ENCODE measurements at places on chromosomes 6 and 20.

GRCh38 chr20:59441860-59442810 lies 141.7 kb downstream of the EDN3 start:
- no peak for DNase-seq

- no peak for DNase-seq
Measured at GRCh38 chr6:161268531-161269210, 5.2 kb downstream of the AGPAT4 start.

DNA sequence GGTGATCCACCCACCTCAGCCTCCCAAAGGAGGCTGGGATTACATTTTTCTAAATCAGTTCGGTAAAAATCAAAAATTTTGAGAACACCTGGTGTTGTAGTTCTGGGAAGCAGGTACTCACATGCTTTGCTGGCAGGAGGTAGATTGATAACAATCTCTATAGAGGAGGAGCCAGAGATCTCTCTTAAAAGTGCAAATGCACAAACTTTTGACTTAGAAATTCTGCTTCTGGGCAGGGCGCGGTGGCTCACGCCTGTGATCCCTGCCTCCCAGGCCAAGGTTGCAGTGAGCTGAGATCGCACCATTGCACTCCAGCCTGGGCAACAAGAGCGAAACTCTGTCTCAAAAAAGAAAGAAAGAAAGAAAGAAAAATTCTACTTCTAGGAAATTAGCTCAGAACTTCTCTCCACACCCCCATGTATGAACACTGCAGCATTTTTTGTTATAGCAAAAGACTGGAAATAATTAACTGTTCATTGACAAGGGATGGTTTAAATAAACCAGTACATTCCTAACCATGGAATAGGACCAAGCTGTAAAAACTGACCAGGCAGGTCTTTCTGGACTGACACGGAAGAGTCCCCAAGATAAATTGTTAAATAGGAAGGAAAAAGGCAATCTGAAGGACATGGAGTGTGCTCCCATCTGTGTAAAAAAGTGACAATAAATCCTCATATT lies 14.4 kb upstream of the TRIB3 start:
- DNase-seq = no peak

- DNase-seq = no peak
Measured at GRCh38 chr6:150537893-150538292, 61.8 kb upstream of the PLEKHG1 start.

DNA sequence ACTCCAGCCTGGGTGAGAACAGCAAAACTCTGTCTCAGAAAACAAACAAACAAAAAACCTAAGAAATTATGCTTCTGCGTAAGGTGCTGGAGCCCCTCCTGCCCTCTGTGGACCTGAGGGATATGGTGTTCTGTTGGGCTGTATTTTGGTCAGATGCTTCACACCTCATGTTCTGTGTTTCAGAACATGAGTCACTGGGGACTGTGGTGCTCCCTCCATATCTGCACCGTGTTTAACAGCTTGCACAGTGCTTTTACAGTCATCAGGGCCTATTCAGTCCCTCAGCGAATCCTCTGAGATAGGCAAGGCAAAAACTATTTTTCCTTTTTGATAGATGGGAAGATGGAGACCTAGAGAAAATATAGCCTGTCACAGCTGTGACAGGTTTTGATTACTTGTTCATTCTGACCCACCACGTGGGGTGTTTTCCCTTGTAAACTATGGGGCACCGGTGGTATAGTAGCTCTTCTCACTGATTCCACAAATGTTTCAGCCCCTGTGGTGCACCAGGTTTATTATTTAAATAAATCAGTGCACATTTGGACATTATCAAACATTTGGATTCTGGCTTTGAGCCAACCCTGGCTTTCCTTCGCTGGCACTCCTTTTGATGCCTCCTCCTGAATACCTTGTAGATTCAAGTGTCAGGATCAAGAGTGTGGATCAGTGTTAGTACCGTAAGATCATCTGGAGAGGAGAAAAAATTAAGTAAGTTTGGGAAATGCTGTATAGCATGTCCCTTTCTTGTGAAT lies 9.6 kb downstream of the TTPAL start:
- DNase-seq = no peak

DNA sequence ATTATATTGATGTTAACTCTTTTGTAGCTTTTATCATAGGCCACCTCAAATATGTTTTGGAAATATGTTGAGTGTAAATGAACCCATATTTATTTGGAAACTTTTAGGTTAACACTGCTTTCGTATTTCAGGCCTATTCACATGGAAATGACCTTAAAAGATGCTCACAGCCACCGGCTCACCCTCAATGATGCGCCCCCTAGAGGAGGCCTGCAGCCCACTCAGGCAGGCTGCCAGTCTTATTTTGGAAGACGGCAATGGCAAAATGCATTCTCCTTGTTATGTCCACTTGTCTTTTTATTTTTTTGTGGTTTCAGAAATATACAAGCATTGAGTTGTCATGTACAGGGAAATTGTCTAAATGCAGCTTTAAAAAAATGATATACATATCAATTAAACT lies 869.7 kb downstream of the PHF3 start:
- no peak for DNase-seq

GRCh38 chr6:16505711-16506357 lies 255.4 kb downstream of the ATXN1 start:
- no peak for DNase-seq

DNA sequence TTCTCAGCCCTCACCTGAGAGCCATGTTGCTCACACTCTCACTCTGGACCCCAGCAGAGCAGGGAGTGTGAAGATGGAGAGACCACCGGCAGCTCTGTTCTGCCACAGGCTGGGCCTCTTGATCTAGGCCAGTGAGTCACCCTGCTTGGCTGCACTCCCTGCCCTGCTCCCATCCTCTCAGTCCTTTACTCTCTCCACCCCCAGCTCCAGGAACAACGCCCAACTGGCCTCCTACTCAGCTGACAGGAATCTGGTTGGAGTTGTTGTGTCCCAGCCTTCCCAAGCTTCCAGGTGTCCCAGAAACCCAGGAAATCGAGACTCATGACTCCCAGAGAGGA lies at the start of gene PSORS1C1:
PSORS1C1 (plus strand) TSS at position 260 of the 338 bp plus-strand sequence. CDS start 14,833 bp downstream, outside the sequence.
- DNase-seq = no peak

- no peak for DNase-seq
Measured at GRCh38 chr20:49466114-49466912, 16.2 kb downstream of the KCNB1 start.

DNA sequence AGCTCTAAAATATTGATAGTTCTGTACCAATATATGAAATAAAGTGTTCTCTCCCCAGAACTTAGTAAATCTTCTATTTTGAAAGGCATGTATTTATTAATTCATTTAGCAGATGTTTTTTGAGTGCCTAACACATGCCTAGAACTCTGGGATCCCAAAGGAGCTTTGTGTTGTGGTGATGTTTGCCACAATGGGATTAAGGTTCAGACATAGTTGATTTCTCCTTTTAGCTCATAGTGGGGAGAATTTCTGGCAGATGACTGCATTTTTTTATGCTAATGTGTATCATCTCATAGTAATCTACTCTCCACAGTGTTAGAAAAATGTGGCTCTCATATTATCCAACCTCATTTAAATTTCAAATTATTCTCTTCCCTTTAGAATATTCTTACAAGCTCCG lies 21.7 kb downstream of the MYB start:
- no peak for DNase-seq

Measured in NCI-H187 (cell line).